Esophagus mucosa (tissue), 1 donor: ENCODE measurements at places on chromosomes 7 and 10. TPM values are rescaled to one million over a fixed set of nuclear protein-coding genes. Genes with fewer than 3 reads are reported as not detected.

The STEAP4 gene
- total RNA-seq: 23.6 TPM

The GPNMB gene
- total RNA-seq: 125 TPM

The SLC18A2 gene
- 0.12 TPM for total RNA-seq

The INSYN2A gene
- total RNA-seq: not detected

GRCh38 chr10:130234171-130234965 is 98.2 kb downstream of the GLRX3 start:
- no peak for ATAC-seq

- ATAC-seq: no peak
Measured at GRCh38 chr7:39433550-39433949, 132.7 kb upstream of the YAE1 start.

- ATAC-seq: no peak
Measured at GRCh38 chr10:30991647-30992011, 40.0 kb downstream of the ZNF438 start.

GRCh38 chr10:31121757-31122577 is 90.3 kb upstream of the ZNF438 start:
- no peak for ATAC-seq

DNA sequence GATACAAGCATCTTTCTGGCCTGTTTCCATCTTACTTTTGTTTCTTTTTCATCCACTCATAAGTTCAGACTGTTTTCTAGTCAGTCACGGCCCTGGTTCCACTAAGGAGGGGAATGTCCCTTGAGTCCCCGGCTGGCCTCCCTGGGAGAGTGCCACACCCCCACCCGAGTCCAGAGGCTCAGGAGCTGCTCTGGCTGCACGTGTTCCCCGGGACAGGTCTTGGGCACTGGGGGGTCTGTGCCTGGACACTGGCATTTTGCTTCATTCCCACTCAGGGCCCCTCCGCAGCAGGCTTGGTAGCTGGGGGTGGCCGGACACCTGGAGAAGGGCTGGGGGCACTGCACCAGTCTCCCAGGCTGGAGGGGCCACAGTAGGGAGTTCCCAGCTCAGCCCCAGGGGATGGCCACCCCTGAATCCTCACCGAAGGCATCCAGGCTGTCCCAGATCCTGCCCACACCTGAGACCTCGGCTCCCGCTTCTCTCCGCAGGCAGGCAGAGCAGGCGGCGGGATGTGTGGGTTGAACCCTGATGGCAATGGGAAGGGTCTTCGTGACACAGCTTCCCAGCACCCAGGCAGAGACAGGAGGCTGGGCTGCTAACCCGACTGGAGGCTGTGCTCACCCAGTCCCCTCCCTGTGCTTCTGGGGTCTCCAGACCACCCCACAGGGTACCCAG is 92.3 kb downstream of the BMS1 start:
- ATAC-seq: no peak

DNA sequence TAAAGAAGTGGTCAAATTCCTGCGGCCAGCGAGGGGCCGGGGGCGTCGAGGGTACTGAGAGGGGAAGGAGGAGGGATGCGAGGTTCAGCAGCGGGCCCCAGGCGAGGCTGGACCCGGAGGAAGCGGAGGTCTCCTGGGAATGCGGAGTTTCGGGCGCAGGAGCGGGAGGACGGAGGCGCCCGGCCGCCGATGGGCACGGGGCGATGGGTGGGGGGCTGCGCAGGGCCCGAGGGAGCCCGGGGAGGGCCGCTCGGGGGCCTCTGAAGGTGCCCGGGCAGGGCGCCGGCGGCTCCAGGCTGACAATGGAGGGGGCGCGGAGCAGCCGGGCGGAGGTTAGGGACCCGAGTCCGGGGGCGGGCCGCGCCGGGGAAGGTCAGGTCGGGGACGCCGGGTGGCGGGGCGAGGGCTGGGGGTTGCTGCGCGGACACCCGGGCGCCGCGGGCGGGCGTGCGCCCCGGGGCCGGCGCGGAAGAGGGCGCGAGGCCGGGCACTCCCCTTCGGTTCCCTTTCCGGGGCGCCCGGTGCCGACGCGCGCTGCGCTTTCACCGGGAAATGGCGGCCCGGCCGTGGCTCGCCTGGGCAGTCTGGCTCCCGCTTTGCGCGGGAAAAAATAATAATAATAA is 683 bp downstream of the MACROH2A2 start:
- ATAC-seq: peak; percentile 57

GRCh38 chr7:48207155-48207675 is 36.0 kb downstream of the ABCA13 start:
- no peak for ATAC-seq

DNA sequence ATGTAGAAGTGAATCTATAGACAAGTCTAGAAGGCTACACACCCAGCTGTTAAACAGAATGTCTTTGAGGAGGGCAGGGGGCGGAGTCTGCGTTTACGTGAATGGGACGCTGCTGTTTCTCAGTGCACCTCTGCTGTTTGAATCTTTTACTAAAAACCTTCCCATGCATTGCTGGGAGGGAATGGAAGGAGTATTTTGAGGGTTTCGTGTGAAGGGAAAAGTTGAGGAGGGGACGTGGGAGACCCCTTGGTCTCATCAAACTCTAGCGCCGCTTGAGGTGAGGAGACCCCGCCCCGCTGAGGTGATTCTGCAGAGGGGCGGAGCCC is 492 bp upstream of the VCL start:
- peak; percentile 5 for ATAC-seq

- ATAC-seq: peak; percentile 66
Measured at GRCh38 chr10:132387764-132388210, 9.2 kb upstream of the PWWP2B start.

GRCh38 chr10:124648738-124649137 is 95.4 kb downstream of the FAM53B start:
- peak; percentile 57 for ATAC-seq

DNA sequence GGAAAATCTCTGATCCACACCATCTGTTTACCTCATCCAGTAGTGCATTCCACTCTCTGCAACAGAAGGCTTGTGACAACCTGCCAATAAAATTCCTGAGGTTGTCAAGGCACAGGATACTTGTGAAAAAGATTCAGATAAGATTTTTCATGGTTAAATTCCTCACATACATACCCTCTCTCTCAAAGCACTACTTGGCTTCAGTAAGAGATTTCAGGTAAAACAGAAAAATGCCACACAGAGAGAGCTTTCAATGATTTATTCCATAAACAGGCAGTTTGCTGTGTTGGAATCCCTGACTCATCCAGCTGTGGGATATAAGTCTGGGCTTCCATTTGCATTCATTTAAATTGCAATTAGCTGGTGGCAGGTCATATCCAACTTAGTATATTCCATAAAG is 99.7 kb upstream of the CAV2 start:
- no peak for ATAC-seq

DNA sequence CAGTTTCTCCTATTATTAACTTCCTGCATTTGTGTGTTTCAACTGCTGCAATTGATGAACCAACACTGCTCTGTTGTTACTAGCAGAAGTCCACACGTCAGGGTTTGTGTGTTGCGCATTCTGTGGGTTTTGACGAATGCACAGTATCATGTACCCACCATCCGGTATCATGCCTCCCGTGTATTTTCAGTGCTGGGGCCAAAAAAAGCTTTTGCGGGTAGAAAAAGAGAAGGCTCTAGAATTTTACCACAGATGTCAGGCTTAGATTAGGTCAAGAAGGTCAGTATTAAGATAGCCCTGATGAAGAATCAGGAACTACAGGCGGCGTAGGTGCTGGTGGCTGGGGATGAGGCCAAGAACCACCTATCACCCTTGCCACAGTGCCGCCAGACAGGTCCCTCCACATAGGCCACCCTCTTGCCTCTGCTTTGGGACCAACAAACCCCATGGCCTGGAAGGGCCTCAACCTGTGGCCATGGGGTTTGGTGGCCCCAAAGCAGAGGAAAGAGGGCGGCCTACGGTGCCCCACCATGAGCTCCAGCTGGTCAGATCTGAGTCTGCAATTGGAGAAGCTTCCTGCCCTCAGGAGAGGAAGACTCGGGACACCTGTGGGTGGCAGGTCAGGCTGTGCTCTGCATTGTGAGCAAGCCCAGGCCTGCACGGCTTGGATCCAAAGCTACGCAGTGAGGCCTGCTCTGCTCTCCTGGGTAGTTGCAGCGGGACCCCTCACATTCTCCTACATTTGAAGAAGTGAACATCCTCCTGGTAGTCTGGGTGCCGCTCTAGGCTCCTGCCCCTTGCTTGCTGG is 71.9 kb downstream of the MKI67 start:
- peak; percentile 23 for ATAC-seq
